Natural killer cell (primary cell): ENCODE measurements at places on chromosomes 5 and 9. TPM values are rescaled to one million over a fixed set of nuclear protein-coding genes. Genes with fewer than 3 reads are reported as not detected.

TAF11L10 gene
- total RNA-seq, result not detected

HTR4 gene
- total RNA-seq, result not detected

OTULIN gene
- 96.5 TPM for total RNA-seq

SNCB gene
- not detected for total RNA-seq

RRAGA gene
- 41.5 TPM for total RNA-seq

LCN15 gene
- total RNA-seq, result not detected

PCDHGA6 gene
- 0.20 TPM for total RNA-seq

ZNF883 gene
- total RNA-seq, result 0.97 TPM

AGXT2 gene
- not detected for total RNA-seq

RNF224 gene
- not detected for total RNA-seq

NXNL2 gene
- total RNA-seq, result not detected

GLRA1 gene
- not detected for total RNA-seq

PCDHB4 gene
- not detected for total RNA-seq

SPAG8 gene
- 2.0 TPM for total RNA-seq

PCDHGB4 gene
- total RNA-seq, result not detected

DMRT3 gene
- total RNA-seq, result not detected

CREB3 gene
- total RNA-seq, result 19.7 TPM

ADAMTS6 gene
- total RNA-seq, result 0.47 TPM

KIAA0825 gene
- total RNA-seq, result 4.8 TPM

CCDC183 gene
- 0.56 TPM for total RNA-seq

MROH2B gene
- not detected for total RNA-seq

SLC46A2 gene
- total RNA-seq, result 0.18 TPM

PDGFRB gene
- total RNA-seq, result 61.6 TPM

FAM221B gene
- total RNA-seq, result not detected

KIF4B gene
- total RNA-seq, result not detected

MLANA gene
- not detected for total RNA-seq

TMEM215 gene
- total RNA-seq, result not detected

GABRA1 gene
- total RNA-seq, result not detected

CDH12 gene
- total RNA-seq, result not detected

KCTD16 gene
- not detected for total RNA-seq

LRRTM2 gene
- total RNA-seq, result 0.35 TPM

PTPN3 gene
- total RNA-seq, result not detected

TEK gene
- not detected for total RNA-seq

PKD2L2 gene
- total RNA-seq, result not detected

OTP gene
- total RNA-seq, result not detected

OR1J2 gene
- total RNA-seq, result not detected

TTLL11 gene
- 3.4 TPM for total RNA-seq

TRPM6 gene
- not detected for total RNA-seq

CENPK gene
- total RNA-seq, result 32.0 TPM

TAS2R1 gene
- total RNA-seq, result not detected

CLIC3 gene
- 144 TPM for total RNA-seq

GABRA6 gene
- total RNA-seq, result not detected

NAIF1 gene
- total RNA-seq, result 12.1 TPM
